ENCODE measurements at places on chromosomes 2 and 18. TPM values are rescaled to one million over a fixed set of nuclear protein-coding genes. Genes with fewer than 3 reads are reported as not detected.

GRCh38 chr2:106037262-106037661 lies 156.8 kb downstream of the UXS1 start:
- DNase-seq, result no peak

- no peak for DNase-seq
These were observed 285.1 kb downstream of the MTX2 start for GRCh38 chr2:176554101-176555048.

GRCh38 chr2:181657379-181657778 lies 474 bp upstream of the CERKL start:
- DNase-seq, result no peak

DNA sequence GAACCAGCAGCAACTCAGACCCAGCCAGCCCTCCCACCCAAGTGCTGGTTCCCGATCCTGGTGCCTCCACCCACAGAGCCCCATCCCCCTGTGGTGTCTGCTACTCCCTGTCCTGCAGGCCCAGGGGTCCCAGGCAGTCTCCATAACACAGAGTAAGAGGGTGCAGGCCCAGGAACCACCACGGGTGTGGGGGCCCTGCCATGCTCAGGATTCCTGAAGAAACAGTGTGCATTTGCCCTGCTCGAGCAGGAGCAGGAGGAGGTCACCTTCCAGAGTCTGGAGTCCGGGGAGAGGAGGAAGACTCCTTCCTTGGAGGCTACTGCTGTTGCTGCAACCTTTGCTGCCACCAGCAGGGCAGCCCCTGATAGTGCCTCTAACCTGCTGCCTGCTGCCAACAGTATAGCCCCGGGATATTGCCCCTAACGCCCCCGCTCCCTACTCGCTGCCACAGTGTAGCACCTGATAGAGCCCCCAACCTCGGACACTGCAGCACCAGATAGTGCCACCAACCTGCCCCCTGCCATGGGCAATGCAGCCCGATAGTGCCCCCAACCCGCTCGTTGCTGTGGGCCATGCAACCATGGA lies 46.8 kb upstream of the ANKRD62 start:
- DNase-seq, result no peak

Gene FKBP1B
- 26.0 TPM for total RNA-seq

Gene SSB
- 75.0 TPM for total RNA-seq

- no peak for DNase-seq
These were observed 61.0 kb downstream of the MYT1L start for GRCh38 chr2:2269989-2270562.

Gene HTR2B
- 0.21 TPM for total RNA-seq

DNA sequence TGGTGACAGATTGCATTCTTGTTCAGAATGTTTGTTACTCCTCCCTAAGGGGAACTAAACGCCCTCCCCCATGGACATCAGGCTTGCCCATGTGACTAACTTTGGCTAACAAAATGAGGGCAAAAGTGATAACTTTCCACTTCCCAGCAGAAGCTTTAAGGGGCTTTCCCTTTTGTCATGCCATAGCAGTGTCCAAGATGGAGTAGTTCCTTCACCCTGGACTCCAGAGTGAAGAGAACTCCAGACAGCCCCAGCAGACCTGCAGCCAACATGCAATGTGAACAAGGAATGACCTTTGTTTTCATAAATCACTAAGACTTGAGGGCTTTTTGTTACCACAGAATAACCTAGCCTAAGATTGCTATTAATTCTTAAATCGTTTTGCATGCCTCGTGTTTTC lies 163.5 kb downstream of the ZEB2 start:
- no peak for DNase-seq

Gene CNDP1
- not detected for total RNA-seq

DNA sequence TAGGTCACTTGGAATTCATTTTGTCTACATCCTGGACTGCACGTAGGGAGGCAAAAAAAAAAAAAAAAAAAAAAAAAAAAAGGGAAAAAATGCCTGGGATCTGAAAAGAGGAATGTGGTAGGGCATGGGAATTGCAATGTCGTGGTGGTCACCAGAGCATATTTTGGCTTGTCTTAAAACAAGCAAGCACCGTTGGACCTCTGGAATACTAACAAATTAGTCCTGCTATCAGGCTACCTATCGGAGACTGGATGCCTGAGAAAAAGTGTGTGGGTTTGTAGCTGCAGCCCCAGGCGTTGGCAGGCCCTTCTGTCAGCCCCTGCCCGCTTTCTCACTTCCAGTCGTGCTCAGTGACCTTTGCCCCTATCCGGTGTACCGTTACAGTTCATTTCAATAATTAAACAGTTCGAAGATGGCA lies 588.5 kb upstream of the ZEB2 start:
- DNase-seq, result no peak

- DNase-seq, result no peak
These were observed 42.1 kb upstream of the TAF1B start for GRCh38 chr2:9800975-9801726.

Gene COLEC11
- total RNA-seq, result not detected

- DNase-seq, result no peak
These were observed 31.2 kb downstream of the C1D start for GRCh38 chr2:68031542-68032160.

Gene REG3G
- total RNA-seq, result not detected

- no peak for DNase-seq
These were observed 43.3 kb upstream of the LDLRAD4 start for GRCh38 chr18:13175266-13175665.

Gene CCBE1
- total RNA-seq, result 1.1 TPM

DNA sequence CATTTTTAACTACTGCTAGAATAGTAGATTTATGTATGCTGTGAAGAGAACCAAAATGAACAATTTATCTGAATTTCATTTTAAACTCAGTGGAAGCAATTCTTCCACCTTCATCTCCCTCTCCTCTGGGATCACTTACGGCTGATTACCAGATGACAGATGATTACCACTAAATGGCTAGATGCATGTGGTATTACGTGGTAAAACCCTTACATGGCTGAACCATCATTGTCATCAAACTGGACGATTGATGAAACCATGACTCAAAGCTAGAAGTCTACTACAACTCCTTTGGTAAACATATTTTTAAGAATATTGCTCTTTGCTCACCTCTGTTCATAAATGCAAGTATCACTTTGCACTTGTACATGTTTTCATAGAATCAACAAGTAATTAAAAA lies 48.5 kb upstream of the DOCK10 start:
- DNase-seq, result no peak

Gene NMS
- total RNA-seq, result not detected

Gene ASXL3
- 1.4 TPM for total RNA-seq

Gene RAB27B
- total RNA-seq, result 1.6 TPM

Gene ENOSF1
- 29.7 TPM for total RNA-seq

DNA sequence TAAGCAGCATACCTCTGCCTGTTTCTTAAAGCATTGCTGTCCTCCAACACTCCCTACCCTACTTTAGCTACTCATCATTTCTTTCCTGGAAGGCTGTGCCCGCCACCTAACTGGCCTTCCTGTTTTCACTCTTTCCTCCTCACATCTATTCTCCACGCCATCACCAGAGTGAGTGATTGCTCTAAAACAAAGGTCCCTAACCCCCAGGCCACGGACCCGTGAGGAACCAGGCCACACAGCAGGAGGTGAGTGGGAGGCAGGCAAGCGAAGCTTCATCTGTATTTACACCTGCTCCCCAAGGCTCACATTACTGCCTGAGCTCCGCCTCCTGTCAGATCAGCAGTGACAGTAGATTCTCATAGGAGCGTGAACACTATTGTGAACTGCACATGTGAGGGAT lies 13.3 kb upstream of the ZEB2 start:
- DNase-seq, result no peak

DNA sequence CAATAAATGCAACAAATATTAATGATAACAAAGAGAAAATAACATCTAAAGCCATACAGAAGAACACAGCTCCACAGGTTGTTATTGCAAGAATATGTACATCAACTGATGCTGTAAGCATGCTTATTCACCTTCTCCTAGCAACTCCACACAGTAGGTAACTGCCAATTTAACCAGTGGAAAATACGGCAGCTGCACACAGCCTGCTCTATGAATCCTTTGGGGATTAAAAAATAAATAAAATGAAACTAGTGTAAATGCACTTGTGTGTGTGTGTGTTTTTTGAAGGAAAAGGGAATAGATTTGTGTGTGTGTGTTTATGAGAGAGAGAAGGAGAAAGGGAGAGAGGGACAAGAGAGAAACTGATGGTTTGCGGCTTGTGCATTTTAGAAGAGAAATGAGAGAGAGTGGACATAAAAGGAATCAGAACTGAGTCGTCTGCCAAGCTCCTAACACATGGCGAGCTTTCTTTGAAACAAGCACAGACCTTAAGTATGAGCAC lies 96.2 kb upstream of the PDE1A start:
- DNase-seq, result no peak

Gene PPM1G
- 110 TPM for total RNA-seq

Gene ANKRD29
- total RNA-seq, result 0.27 TPM

Gene KLHL30
- 2.4 TPM for total RNA-seq

- DNase-seq, result no peak
These were observed 2.1 kb downstream of the EFR3B start for GRCh38 chr2:25044011-25044410.

Gene GRP
- not detected for total RNA-seq

DNA sequence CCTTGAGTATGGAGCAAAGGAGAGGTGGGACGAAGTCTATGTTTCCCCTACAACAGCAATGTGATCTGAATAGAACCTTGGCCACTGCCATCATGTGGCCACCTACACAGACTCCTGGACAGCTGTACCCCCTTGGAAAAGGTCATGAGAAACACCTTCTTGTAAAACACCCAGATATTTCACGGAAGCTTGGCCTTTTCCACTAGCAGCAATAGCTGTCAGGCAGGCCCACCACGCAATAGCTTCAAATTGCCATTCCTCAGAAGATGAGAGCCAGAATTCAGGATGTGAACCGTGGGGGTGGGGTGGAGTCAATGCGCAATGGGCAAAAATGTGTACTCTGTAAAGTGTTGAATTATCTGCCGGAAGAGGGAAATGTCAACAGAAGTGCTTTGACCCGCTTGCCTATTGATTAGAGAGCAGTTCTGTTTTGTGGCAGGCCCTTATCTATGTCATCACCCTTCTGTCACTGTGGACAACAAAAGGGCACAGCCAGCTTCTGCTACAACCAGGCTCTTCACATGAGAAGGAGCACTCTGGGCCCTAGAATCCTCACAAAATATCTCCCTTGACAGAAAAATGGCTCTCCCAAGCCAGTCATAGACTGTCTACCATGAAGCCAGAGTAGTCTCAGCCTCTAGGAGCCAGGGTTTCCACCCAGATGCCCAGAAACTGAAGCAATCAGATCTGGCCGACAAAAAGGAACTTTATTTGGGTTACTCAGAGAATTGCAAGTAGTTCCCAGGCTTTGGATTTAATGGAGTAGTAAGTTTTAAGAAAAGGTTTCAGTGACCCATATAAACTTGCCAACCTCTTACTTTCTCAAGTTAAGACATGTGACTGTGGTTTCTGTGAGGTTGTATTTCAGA lies 9.5 kb downstream of the INPP1 start:
- no peak for DNase-seq

DNA sequence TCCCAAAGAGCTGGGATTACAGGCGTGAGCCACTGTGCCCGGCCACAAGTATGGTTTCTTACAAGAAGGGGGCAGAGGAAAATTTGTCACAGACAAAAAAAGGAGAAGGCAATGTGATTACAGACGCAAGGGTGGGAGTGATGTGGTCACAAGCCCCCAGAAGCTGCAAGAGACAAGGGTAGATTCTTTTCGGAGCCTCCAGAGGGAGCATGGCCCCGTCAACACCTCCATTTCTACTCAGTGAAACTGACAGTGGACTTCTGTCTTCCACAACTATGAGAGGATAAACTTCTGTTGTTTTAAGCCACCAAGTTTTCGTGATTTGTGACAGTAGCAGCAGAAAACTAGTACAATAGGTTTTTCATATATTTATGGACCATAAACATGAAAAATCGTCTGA lies 2.1 kb upstream of the TCF7L1 start:
- DNase-seq, result no peak

DNA sequence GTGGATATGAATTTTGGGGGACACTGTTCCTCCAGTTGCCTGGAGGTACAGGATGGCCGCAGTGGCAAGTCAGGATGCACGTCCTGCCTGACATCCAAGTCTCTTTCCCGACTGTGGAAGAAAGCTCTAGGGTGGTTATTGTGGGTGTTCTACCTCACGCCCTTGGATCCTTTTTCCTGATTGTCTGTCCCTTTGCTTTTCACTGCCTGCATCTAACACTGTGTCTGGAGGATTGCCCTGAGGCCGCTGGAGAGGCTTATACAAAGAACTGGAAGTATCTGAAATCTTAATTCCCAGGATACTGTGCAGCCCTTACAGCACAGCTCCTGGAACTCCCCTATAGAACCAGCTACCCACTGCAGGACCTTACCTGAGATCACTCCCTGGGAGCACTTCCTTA lies 250.5 kb downstream of the TFCP2L1 start:
- DNase-seq, result no peak

DNA sequence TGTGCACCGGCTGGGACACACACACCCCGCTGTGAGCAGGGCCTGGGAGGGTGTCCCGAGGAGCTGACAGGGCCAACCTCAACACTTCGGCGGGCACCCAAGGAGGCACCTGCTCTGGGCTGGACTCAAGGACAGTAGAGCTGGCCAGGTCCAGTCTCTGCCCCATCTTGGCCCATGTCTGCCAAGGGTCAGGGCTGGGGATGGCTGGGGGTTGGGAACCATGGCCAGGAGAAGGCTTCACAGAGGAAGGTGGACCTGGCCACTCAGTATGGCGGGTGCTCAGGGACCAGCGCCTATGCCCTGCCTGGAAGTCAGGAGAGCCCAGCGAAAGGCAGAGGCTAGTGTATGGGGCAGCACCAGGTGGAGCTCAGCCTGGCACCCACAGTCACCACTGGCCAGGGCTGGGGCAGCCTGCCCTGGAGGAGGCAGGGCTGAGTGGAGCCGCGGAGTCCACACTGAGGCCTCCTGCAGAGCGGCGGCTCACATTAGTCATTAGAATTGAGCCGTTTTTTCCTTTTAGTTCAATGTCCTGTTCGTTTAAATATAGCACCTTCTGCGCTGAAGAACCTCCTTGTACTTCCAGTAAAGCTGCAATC lies 4.2 kb downstream of the ERFE start:
- no peak for DNase-seq

Gene ABCG5
- total RNA-seq, result not detected

Gene CD207
- not detected for total RNA-seq

GRCh38 chr2:216015722-216016464 lies 2.5 kb upstream of the MREG start:
- DNase-seq, result no peak

DNA sequence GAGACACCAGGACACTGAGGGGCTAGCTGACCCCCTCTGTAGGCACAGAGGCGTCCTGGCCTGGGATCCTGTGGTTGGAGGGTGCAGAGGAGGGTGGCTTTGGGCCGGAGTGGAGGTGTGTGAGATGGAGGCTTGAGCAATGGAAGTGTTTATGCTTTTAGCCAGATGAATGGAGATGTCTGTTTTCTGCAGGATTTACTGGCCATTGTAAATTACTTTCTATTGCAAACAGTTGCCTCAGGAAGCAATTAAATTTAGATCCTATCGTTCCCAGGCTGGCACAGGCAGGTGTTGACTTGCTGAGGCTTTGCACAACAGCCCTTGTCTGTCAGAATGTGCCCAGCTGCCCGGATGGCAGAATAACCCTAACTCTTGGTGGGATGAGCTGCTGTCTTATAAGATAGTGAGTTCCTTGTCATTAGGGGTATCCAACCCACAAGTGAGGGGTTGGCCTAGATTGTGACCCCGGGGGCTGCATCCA lies 1.8 kb upstream of the ARID5A start:
- no peak for DNase-seq
